Sciatic nerve (tissue), 2 donors: ENCODE measurements at places on chromosomes 1 and 21. TPM values are rescaled to one million over a fixed set of nuclear protein-coding genes. Genes with fewer than 3 reads are reported as not detected.

The VWA5B1 gene
- not detected for total RNA-seq

The PTAFR gene
- total RNA-seq, result 7.0 TPM

The IGSF9 gene
- 0.18 TPM for total RNA-seq

The FABP3 gene
- total RNA-seq, result 6.5 TPM

The SPRR5 gene
- total RNA-seq, result not detected

The DNAI4 gene
- 70.9 TPM for total RNA-seq

The SPTA1 gene
- 3.8 TPM for total RNA-seq

The SYNC gene
- 9.1 TPM for total RNA-seq
